ENCODE measurements at places on chromosomes 1 and 21.

DNA sequence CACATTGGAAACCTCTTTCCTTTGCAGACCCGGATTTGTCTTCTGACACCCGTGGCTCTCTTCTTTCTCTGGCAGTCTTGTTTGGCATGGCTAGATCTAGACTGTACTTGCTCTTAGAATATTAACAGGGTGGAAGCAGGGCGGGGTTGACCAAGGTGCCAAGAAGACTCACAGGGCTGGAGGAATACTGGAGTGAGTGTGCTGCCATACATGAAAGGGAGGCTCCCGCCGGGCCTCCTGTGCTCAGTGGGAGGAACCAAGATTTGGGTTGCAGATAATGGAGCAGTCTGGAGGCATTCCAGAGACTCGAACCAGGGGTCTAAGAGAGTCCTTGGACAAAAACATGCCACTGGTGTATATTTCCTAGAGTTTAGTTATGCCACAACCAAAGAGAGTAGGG is 27.6 kb upstream of the SNX27 start:
- no peak for DNase-seq

GRCh38 chr1:107525961-107526360 is 385.1 kb downstream of the NTNG1 start:
- DNase-seq, result no peak

DNA sequence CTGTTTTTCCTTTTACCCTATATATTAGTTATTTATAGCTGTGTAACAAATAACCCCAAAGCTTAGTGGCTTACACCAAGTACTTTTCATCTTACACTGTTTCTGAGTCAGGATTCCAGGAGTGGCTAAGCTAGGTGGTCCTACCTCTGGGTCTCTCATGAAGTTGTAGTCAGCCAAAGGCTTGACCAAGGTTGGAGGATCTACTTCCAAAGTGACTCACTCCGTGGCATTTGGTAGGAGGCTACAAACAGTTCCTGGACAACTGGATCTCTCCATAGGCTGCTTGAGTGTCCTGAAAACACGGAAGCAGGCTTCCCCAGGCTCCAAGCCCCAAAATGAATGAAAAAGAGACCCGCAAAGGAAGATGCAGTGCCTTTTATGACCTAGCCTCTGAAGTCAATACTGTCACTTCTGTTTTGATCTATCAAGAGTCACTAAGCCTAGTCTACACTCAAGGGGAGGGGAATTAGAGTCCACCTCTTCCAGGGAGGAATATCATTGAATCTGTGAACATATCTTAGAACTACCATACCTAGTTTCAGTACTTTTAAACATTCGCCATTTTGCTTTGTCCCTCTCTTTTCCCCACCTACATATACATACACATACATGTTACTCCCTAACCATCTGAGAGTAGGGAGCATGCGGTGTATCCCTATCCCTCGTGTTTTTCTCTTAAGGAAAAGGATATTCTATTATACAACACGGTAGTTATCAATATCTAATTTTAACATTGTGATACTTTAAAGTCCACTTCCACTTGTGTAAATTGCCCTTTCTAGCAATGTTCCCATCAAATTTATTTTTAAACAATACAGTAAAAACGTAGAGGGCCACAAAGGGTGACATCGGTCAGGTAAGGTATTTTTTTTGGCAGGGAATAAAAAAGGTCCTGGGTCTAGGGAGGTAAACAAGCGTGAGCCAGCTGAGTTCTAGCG is 67.2 kb downstream of the SLC35A3 start:
- peak; percentile 5 for DNase-seq

GRCh38 chr1:245590726-245591125 is 435.9 kb downstream of the KIF26B start:
- DNase-seq, result no peak

GRCh38 chr1:87718241-87718950 is 389.7 kb downstream of the LMO4 start:
- DNase-seq, result no peak

- no peak for DNase-seq
Observed at GRCh38 chr1:54709547-54710292, 5.9 kb upstream of the TTC4 start.

DNA sequence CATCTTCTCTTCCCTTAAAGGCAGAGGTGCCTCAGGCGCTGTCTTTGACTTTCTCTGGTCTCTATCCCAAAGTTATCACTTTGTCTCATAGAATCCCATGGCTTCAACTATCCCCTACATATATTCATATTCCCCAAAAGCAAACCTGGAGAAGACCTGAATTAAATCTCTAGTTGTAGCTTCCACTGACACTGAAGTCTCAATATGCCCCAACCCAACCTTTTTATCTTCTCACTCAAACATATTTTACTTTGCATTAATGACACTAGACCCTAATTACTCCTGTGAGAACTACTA is 354.5 kb upstream of the DUSP10 start:
- DNase-seq, result no peak

- DNase-seq, result no peak
Observed at GRCh38 chr1:167491586-167492461, 26.5 kb downstream of the CD247 start.

DNA sequence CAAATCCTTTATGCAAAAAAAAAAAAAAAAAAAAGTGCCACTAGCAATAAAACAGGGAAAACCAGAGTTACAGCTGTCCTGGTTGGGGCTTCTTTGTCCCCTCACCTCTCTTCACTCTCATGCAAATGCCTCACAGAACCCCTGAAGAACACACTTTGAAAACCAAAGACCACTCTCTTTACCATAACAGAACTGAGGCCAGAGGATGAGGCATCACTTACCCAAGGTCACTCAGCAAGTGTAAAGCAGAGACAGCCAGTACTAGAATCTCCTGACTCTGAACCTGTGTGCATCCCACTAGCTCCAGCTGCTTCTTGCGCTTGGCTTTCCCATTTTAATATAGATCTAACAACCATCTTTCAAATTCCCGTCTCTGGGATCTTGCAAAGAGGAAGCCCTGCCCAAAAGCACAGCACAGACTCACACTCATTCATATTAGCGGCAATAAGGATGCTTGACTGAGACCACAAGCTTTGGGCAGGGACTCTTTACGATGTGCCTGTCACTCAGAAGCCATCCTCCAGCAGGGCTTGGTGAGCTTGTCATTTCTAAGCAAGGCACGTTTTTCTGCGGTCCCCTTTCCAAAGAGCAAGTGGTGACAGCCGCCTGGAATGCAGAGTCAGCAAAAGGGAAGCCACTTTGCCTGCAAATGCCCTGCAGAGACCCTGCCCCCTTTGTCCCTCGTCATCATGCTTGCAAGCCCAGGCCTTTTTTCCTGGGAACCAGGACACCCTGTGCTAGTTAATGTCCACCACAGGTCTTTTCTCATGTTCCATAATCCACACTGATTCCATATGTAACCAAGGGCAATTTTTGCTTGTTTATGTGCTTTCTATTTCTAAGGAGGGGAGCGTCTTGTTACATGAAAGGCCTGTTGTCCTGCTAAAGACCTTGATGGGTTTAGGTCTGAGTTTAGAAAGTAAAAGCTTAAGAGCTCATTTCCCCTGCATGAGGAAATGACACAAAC is 76.5 kb upstream of the NFIA start:
- no peak for DNase-seq

DNA sequence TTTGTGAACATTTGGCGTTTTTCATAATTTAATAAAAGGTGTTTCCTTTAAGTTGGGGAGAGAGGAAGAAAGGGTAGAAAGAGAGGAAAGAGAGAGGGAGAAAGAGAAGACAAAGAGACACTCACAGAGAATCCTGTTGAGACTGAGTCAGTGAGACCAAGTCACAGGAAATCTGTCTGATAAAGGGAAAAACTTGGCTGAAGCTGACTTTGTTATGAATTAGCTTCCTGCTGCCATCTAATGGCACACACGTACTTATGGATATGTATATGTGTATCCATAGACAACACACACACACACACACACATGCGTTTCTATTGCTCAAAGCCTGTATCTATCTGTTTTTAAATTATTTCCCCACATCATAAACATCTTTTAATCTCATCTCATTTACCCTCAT is 42.5 kb upstream of the DISC1 start:
- peak; percentile 48 for DNase-seq
